Stimulated activated CD8-positive, alpha-beta memory T cell treated with anti-CD3 and anti-CD28 coated beads, Interleukin-4, amount 100 ng/mL, for 4 hours (primary cell): ENCODE measurements at places on chromosomes 5 and 9.

- DNase-seq = no peak
Measured at GRCh38 chr5:89045216-89045615, 162.2 kb upstream of the MEF2C start.

- DNase-seq = no peak
Measured at GRCh38 chr9:8205576-8205975, 406.0 kb upstream of the DMAC1 start.

DNA sequence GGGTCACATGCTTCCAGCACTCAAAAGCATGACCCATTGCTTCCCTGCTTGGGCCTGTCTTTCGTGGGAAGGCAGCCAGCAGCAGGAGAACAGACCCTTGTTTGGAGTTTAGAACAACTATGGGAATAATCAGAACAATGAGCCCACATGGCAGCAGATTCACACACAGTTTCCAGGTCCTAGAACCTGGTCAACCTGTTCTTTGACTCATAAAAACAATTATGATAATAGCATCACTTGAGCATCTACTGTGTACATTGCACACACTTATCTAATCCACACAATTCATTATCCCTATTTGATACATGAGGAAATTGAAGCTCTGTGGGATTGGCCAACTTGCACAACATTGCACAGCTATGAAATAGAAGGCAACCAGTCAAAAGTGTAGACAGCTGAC is 41.7 kb downstream of the KLF4 start:
- no peak for DNase-seq

DNA sequence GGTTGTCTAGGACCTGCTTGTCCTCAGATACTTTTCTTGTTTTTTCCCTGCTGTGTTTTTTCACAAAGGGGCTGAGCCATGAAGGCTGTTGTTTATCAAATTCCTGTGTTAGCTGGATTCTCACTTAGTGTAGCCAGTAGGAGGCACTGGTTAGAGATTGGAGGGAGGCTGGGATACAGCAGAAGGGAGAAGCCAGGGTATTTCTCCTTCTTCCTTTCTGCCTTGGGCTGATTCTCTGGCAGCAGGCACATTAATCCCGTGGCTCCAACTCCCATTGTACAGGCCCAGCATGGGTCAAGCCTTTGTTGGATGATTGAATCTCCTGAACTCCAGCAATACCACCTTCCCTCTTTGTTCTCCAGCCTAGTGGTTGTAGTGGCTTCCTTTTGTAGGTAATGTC is 46.4 kb upstream of the FAM170A start:
- no peak for DNase-seq

DNA sequence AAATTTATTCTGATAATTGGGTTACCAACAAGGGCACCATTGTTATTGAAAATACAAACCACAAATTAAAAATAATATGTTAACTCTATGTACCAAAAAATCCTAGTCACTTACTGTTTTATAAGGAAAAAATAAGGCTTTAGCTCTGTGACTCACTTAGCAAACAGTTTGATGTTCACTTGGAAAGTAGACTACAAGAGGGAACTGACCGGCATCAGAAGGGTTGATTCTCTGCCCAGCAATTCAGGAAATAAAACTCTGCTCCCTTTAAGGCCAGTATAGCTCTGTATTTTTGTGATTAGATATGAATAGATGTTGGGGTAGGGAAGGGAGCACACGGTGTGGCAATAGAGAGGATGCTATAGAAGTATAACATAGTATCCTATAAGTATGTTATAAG is 671.3 kb downstream of the LRRC70 start:
- DNase-seq = no peak

GRCh38 chr5:148882332-148882731 is 55.9 kb downstream of the ADRB2 start:
- no peak for DNase-seq

GRCh38 chr9:133787754-133788025 is 49.5 kb upstream of the SARDH start:
- no peak for DNase-seq

GRCh38 chr9:69946800-69947437 is 96.7 kb upstream of the MAMDC2 start:
- no peak for DNase-seq

DNA sequence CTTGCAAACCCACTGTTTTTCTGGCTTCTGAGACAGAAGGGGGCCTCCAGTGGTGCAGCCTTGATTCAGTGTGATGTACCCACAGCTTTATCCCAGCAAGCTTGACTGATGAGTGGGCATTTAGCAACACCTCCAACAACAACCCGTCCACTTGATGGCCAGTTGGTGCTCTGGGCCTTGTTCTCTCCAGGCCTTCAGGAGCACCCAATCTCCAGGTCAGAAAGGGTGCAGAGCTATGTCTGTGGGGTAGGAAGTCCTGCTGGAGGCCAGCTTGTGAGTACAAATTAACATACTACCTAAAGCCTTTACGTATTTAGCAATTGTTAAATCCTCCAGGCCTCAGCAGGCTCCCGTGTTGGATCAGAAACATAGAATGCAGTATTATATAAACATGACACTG is 10.1 kb upstream of the TRIM52 start:
- DNase-seq = no peak

DNA sequence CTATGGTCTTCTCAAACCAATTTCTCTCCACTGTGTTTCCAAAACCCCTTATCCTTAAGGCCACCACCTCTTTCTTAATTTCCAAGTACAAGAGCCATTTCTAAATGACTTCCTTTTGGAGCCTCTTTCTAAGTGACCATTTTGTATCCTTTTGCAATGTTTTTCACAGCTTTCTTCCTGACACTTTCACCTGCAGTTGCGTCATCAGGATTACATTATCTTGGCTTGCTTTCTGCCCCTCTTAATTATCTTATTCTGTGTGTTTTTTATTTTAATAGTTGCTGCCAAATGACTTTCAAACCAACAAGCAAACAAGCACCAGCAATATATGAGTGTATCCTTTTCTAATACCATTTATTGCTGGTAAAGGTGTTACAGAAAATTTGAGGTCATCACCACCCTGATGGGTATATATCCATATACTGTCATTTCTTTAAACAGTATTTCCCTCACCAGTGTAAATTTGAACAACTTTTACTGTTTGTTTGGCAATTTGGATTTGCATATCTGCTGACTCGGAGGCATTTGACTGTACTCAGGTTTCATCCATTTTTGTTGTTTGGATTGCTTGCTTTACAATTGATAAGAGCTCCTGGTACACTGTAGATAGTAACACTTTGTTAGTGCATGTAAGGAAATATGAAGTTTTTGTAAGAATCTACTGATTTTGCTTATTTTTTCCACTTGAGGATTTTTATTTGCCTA is 5.4 kb upstream of the ANXA1 start:
- DNase-seq = no peak
